ENCODE measurements at places on chromosomes 1 and 21. TPM values are rescaled to one million over a fixed set of nuclear protein-coding genes. Genes with fewer than 3 reads are reported as not detected.

The MROH7 gene
- total RNA-seq, result 0.15 TPM

The RORC gene
- total RNA-seq, result 0.33 TPM

The FCRL4 gene
- total RNA-seq, result not detected

The NR5A2 gene
- total RNA-seq, result 1.9 TPM

The DDAH1 gene
- total RNA-seq, result 75.6 TPM

Measured in HT-29 (cell line).